ENCODE measurements at places on chromosomes 5 and 9.

GRCh38 chr9:137030538-137031527, 1.1 kb downstream of the FUT7 start:
- no peak for DNase-seq

DNA sequence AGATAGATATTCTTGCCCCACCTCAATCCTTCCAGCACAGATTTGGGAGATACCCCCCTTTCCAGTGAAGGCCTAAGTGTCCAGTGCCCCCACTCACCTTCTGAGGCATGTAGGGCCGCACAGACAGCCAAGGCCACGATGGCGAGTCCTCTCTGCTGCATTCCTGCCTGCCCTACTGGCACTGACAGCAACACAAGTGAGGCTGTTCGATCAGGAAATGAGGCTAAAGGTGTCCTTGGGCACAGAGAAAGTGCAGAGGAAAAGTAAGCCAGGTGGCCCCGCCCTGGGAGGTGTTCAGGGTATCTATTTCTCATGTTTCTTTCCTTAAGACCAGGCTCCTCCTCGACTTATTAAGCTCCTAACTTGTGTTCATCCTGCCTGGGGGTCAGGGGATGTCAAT, at the start of gene CCL28:
Gene CCL28, minus strand, starts transcription at position 236 of the 400 bp plus-strand sequence. Its CDS starts 75 bp downstream, at position 161.
- DNase-seq: no peak

DNA sequence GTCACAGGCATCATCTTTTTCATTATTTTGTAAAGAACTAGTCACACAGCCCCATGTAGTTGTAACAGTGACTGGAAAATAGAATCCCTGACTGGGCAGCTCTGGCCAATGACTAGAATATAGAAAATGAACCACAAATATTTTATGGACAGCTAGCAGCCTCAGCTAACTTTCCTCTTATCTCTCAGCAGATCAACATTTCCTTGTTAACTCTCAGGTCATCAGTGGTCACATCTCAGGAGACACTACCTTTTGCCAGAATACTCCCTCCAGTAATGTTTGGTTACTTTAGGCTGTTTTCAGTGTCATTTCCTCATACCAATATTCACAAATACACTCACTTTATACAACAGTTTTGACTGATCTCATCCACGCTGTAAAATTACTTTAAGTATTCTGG, 43.9 kb downstream of the FAM169A start:
- DNase-seq: no peak

DNA sequence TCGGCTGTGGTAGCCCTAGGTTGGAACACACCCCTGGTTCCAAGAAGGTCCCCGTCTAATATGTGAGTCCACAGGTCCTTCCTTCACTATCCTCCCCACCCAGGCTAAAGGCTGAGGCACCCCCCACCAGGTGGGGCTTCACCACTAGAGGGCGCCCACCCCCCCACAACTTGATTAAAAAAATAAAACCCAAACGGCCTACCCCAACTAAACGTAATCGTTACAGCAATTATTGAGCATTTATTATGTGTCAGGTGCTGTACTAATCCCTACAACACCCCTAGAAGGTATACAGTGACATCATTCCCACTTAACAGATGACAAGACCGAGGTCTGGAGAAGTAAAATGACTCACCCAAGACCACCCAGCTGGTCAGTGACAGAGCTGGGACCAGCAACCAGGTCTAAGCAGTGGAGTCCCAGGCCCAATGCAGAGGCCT, 65.0 kb downstream of the FGF18 start:
- DNase-seq: no peak

DNA sequence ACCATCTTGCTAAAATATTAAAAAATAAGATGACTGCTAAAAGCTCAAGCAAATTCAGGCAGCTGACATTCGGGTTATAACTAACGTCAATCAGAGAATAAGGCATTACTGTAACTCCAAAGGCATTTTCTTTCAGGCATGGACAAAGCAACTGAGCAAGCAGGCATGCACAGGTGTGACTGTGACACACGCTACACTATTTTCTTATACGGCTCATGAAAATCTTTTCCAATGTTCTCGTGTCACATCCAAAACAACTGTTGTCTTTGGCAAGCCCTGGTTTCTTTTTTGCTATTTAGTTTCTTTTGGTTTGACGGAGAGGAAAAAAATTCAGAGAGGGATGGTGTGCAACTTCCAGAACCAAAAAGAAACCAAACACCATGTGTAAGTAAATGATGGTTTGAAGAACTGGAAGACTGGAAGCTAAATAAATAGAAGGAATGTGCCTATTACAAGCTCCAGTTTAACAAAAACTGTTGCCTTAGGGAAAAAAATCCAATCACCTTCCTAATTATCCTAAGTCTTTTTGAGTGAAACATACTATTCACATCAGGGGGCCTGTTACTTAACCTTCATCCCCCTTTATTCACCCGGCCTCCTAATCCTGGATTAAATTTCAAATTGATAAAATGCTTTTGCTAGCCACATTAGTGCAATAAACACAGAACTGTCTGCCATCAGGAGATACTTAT, 277.6 kb downstream of the PSAT1 start:
- no peak for DNase-seq

Measured in right atrium auricular region (tissue), 2 donors.